ENCODE measurements at places on chromosomes 16 and 17. TPM values are rescaled to one million over a fixed set of nuclear protein-coding genes. Genes with fewer than 3 reads are reported as not detected.
A peak's percentile ranks its signal among the peaks of the same experiment; 100 is the strongest.

- DNase-seq, result no peak
Measured at GRCh38 chr17:76049836-76050537, 22.3 kb downstream of the SRP68 start.

DNA sequence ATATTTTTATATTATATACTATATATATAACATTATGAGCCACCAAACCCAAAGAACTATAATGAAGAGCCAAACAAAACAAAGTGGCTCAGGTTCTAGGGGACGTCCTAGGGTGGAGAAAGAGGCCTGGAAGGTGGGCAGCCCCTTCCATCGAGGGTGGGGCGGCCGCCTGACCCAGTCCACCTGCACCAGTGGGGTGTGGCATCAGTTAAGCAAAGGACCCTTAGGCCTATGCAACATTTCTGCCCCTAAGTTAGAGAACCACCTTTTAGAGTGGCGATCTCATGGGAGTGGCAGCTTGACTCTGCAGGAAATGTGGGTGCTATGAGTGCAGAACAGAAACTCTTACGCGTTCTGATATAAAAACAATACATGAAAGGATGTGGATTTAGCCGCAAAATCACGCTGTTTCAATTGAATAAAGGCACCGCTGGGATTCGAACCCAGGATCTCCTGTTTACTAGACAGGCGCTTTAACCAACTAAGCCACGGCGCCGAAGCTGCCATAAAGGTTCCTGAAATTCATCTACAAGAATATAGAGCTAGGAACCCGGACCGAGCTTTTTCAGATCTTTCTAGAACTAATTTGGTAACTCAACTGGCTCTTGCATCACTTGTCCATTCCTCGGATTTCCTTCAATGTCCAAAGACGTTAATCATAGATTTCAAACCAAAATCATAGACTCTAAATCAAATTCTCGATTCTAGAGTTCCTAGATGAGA is 15.6 kb upstream of the AURKB start:
- peak; percentile 63 for DNase-seq

DNA sequence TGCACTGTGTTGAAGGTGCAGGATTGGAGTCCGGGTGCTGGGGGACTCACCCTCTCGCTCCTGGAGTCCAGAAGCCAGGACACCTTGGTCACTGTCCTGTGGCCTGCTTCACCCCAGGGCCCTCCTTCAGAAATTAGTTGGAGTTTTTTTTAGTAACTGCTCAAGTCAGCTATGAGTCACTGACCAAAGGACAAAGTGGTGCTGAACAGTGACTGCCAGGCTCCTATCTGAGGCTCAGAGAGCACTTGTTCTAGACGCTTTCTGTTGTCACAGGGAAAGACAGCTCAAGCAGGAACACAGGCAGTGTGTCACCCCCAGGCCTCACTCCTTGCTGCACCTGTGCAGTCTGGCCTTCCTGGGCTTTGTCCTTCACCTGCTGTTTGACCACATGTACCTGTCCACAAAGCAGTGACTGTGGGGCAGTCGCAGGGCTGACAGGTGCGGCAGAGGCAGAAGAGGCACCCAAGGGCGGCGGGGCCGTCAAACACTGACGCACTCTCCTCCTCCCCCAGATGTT is 4.1 kb upstream of the FAAP100 start:
- no peak for DNase-seq

DNA sequence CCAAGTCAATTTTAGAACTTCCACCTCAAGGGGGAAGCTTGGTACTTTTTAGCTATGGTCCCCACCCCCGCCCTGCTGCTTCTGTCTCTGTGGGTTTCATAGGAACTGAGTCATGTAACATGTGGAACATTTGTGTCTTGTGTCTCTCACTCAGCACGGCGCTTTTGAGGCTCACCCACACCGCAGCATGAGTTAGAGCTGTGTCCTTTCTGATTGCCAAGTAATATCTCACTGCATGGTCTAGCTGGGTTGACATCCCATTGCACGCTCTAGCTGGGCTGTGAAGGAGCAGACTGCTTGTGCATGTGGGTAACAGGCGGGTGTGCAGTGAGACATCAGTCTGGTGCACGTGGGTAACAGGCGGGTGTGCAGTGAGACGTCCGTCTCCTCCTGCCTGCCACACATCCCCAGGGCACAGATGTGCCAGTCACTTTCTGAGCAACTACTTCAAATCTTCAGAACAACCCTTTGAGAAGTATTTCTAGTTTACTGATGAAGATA is 26.4 kb upstream of the SLC7A5 start:
- peak; percentile 78 for DNase-seq

GRCh38 chr17:34671191-34671590 is 91.8 kb downstream of the TMEM132E start:
- no peak for DNase-seq

- DNase-seq, result peak; percentile 65
Measured at GRCh38 chr16:70523743-70524398, at the start of gene SF3B3. Gene SF3B3 (plus strand): TSS chr16:70523816. CDS start chr16:70526657, 2,841 bp downstream.

DNA sequence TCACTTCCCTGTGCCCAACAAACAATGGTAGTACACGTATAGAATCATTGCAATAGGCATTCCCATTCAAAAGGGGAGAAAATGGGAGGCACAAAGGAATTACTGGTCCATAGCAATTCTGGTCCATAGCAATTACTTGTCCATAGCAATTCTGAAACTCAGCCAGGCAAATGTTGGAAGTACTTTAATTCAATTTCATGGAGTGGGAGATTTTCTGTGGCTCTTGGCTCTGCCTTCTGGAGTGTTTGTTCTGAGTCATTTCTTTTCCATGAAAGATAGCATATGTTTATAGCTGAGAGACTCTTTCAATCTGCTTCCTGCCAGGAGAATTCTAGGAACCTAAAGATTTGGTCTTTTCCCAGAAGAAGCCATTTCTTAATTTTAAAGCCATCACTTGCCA is 182.8 kb upstream of the ELAC2 start:
- no peak for DNase-seq

GRCh38 chr16:31361201-31362110 is 6.5 kb downstream of the ITGAX start:
- DNase-seq, result no peak

- DNase-seq, result no peak
Measured at GRCh38 chr17:72205357-72205756, 84.5 kb downstream of the SOX9 start.

LPO gene
- total RNA-seq, result 0.18 TPM

DNA sequence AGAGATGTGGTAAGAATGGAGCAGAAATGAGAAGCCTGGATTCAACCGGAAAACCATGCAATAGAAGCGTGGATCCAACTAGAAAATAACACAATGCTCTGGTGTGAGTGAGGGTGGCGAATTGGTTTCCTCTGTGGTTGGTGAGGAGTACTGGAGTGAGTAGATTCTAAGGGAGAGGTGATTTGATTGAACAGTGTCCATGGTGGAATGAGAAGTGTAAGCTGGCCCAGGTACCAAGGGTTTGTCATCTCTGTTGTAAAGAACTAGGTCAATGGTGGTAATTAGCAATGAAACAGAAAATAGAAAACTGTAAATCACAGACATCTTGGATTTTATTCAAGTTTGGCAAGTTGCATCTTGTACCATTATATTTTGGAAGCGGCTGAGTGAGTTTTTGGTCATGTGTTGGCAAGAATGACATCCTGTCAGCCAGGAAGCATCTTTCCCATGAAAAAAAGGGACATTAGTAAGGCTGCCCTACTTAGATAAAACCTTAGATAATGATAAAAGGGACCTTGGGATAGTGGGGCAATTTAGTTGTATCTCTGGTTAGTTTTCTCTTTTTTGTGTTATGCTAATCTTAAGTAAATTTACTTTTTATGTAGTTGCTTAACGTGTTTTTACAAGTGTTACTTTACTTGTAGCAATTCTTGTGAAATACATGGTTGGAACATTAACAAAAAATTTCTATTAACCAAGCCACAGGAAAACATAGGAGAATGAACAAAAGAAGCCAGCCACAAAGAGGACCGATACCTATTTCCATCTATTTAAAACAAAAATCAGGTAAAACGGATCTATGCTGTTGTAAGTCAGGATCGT is 20.9 kb downstream of the HSD17B2 start:
- no peak for DNase-seq

DNA sequence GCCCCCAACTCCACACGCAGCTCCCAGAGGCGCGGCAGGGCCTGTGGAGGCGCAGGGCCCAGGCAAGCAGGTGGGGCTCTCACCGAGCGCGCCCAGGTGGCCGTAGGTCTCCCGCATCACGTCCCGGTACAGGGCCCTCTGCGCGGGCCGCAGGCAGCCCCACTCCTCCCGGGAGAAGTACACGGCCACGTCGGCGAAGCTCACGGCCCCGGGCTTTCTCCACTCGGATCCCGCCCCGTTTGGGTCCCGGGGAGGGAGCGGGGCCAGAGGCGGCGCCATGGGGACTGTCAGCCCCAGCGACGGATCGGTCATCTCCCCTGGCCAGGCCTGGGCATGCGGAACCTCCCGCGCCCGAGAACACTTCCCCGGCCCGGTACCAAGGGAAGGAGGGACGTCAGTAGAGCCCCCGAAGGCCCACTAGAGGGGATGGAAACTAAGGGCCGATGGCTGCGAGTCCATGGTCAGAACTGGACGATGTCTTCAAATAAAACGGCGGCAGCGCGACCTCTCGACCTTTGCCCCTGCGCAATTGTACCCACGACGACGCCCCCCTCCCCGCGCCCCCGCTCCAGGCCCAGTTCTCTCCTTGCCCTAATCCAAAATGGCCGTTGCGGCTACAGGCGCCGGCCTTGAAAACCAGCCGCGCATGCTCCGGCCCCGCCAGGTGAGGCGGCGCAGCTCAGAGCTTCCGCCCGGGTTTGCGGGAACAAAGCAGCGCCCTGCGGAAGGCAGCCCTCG is at the start of gene ZNF747:
TSS of gene ZNF747 (minus strand) at position 491 of the 738 bp plus-strand sequence. CDS start at position 312, 179 bp downstream.
- DNase-seq, result peak; percentile 90

GRCh38 chr17:2916461-2916860 is 120.2 kb downstream of the RAP1GAP2 start:
- DNase-seq, result no peak

DNA sequence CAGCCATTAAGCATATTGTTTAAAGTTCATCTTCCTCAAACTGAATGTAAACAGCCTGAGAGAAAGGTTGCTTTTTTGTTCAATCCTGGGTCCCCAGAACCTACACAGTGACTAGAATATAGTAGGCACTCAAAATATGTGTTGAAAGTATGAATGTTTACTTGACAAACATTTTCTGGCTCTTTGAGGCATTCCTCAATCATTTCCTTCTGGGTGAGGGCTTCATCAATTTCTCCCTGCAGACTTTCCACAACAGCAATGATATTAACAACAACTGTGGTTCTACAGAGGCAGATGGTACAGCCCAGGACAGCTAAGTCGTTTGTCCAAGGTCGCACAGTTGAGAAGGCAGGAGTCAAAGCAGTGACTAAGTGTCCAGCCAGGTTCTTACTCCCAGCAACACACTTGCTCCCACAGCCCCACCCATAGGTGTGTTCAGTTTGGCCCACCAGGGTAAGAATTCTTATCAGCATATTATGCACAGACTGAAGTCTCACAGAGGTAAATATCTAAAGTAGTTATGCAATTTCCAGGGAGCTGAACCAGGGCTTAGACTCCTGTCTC is 61.1 kb downstream of the HS3ST3B1 start:
- no peak for DNase-seq

GRCh38 chr16:55539488-55539887 is 27.0 kb upstream of the CAPNS2 start:
- no peak for DNase-seq

SSTR5 gene
- total RNA-seq, result not detected

HS3ST2 gene
- total RNA-seq, result not detected

ADAM11 gene
- 0.38 TPM for total RNA-seq

DNA sequence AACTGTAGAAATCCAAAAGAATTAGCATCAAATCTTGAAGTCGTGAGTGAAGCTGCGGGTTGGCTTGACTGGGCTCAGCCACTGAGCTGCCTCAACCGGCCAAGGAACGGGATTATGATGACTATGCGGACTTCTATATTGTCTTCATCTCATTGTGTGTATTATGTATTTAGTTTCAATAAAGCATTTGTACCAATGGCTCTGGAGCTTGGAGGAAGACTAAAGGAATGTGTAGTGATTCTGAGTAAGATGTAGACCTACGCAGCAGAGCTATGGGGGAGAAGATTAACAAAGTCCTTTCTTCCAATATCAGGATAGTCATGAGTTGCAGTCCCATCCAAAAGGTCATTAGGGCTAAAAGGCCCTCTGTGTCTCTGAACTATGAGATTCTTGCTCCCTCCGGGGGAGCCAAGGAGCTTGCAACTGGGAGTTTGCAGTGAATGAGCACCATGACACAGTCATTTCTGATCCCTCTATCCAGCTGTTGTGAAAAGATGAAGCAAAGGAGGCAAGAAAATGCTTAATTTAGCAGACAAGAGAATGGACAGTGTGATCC is 8.3 kb downstream of the EME1 start:
- no peak for DNase-seq

- DNase-seq, result no peak
Measured at GRCh38 chr17:19570544-19571062, 36.9 kb downstream of the SLC47A1 start.

GRCh38 chr17:193841-194806 is 12.7 kb upstream of the DOC2B start:
- DNase-seq, result no peak

DNA sequence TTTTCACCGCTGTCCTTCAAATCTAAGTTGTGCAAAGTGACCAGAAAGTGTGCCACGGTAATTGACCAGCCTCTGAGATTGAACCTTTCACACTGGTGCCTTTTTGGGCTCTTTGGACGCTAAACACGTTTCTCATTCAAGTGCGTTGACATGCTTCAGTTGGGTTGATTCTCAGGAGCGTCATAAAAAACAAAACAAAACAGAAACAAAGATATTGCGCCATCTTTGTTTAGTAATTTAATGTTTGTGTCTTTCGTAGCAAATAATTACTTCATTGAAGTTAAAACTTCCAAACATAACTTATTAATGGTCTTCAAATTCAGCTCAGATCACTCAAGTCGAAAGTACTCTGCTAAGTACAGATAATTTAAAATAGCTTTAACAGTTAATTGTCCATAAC is 80.2 kb downstream of the OR1D5 start:
- no peak for DNase-seq

- DNase-seq, result no peak
Measured at GRCh38 chr17:4329838-4330237, 36.6 kb downstream of the UBE2G1 start.

GRCh38 chr17:48545539-48545938 is 630 bp upstream of the HOXB2 start:
- DNase-seq, result no peak

SRCIN1 gene
- not detected for total RNA-seq

GRCh38 chr16:53053967-53054669 is 673 bp upstream of the CHD9 start:
- no peak for DNase-seq

DNA sequence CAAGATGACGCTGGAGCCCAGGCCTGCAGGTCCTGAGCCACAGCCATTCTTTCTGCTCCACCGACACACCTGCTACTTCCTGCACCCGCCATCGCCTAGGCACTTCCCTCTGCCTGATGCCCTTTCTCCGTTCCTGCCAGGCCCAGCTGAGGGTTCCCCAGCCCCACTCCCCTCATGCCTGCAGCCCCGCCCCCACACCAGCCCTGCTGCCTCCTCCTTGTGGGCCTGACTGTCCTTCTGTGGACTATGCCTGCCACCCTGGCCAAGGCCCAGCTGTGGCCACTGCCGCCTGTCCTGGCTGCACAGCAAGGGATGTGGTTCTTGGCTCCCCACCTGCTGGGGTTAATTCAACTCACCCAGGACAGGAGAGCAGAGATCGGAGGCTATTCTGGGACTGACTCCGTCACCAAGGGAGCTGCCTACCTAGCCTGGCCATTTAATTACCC is 7.5 kb downstream of the NATD1 start:
- no peak for DNase-seq

GRCh38 chr16:7716660-7717550 is 384.3 kb downstream of the RBFOX1 start:
- DNase-seq, result no peak

All from activated T-cell treated with anti-CD3 and anti-CD28 coated beads, Interleukin-2, amount 50 U/mL, for 4 hours (primary cell).